ENCODE measurements at places on chromosomes 12 and 14.

DNA sequence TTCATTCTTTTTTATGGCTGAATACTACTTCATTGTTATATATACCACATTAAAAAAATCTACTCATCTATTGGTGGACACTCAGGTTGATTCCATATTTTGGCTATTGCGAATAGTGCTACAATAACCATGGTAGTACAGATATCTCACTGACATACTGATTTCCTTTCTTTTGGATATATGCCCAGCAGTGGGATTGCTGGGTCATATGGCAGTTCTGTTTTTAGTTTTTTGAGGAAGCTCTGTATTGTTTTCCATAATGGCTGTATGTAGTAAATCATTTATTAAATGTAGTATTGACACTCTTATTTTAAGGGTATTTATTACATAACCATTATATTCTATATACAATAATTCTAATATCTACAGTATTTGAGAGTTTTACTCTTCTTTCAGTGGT is 43.7 kb downstream of the PTCSC3 start:
- DNase-seq: no peak

GRCh38 chr12:30661210-30661609 is 34.5 kb downstream of the IPO8 start:
- no peak for DNase-seq

- DNase-seq: no peak
These were observed 20.7 kb downstream of the DTX1 start for GRCh38 chr12:113077057-113077858.

DNA sequence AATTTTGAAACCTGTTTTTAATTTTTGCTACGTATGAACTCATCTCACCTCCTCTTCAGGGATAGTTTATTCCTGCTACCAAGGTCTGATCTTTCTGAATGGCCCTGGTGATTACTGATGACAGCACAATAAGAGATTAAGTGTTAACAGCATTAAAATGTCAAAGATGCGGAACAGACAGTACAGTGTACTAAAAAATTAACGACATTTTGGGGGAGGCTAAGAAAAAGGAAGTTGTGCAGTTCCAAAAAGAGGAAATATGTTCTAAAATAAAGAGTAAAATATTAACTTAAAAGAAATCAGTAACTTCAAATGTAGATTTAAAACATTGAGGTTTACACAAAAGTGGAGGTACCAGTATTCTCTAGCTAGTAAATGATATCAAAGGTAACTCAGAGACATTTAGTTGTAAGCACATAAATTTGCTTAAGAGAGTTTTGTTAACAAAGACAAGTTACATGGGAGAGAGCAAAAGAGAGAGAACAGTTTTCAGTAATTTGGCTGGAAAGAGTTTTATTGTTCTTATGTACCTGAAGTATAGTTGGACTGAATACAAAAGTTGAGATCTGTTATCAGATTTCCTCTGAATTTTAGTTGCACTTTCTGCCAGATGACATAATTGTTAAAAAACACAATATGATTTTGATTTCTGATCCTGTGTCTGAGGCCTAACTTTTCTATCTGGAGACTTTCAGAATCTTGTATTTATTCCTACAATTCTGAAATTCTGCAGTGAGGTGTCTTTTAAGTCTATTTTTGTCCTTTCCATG is 4.2 kb upstream of the CLECL1 start:
- no peak for DNase-seq

DNA sequence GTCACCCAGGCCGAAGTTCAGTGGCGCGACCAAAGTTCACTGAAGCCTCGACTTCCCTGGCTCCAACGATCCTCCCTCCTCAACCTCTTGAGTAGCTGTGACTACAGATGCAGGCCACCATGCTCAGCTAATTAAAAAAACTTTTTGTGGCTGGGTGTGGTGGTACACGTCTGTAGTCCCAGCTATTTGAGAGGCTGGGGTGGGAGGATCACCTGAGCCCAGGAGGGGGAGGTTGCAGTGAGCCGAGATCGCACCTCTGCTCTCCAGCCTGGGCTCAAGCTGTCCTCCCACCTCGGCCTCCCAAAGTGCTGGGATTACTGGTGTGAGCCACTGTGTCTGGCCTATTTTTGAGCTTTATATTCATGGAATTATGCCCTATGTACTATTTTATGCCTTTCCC is 18.1 kb upstream of the RAD52 start:
- no peak for DNase-seq

GRCh38 chr14:68775614-68776126 is 17.2 kb downstream of the ZFP36L1 start:
- peak; percentile 10 for DNase-seq

- DNase-seq: no peak
These were observed 89.2 kb upstream of the TMEM260 start for GRCh38 chr14:56490379-56490778.

DNA sequence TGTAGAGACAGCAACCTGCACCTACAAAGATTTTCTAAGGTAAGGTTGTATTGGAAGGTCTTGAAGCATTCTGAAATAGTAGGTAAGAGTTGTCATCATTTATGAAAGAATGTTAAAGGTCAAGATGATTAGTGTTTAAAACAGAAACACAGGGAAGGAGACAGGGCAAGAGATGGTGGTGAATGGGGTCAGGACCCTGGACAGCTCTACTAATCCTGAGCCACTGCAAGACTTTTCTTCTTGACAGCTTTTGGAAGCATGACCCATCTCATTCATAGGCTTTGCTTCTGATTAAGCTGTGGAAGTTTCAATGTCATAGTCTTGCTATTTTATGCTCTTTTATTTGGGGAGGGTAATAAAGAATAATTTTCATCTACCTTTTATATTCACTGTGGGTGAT is 75.5 kb upstream of the CAND1 start:
- DNase-seq: no peak

- DNase-seq: no peak
These were observed 88.6 kb downstream of the NINJ2 start for GRCh38 chr12:574475-575128.

- DNase-seq: no peak
These were observed 23.6 kb upstream of the OR4K2 start for GRCh38 chr14:19851365-19851764.

DNA sequence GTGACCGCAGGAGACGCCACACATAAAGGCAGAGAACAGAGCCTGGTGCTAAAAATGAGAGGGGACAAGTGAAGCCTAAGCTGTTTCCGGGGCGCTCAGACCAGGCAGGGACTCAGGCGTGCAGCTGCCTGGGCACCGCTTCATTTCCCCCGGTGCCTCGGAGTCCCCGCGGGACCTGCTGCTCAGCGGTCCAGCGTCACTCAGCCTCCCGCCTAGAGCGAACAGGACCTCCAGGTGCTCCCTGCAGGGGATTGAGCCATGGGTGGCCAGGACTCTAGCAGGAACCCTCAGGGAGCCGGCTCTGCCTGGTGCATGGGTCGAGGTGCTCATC is 31.0 kb downstream of the CCDC85C start:
- DNase-seq: no peak

- no peak for DNase-seq
These were observed 15.4 kb downstream of the SYNE2 start for GRCh38 chr14:63867933-63868921.

DNA sequence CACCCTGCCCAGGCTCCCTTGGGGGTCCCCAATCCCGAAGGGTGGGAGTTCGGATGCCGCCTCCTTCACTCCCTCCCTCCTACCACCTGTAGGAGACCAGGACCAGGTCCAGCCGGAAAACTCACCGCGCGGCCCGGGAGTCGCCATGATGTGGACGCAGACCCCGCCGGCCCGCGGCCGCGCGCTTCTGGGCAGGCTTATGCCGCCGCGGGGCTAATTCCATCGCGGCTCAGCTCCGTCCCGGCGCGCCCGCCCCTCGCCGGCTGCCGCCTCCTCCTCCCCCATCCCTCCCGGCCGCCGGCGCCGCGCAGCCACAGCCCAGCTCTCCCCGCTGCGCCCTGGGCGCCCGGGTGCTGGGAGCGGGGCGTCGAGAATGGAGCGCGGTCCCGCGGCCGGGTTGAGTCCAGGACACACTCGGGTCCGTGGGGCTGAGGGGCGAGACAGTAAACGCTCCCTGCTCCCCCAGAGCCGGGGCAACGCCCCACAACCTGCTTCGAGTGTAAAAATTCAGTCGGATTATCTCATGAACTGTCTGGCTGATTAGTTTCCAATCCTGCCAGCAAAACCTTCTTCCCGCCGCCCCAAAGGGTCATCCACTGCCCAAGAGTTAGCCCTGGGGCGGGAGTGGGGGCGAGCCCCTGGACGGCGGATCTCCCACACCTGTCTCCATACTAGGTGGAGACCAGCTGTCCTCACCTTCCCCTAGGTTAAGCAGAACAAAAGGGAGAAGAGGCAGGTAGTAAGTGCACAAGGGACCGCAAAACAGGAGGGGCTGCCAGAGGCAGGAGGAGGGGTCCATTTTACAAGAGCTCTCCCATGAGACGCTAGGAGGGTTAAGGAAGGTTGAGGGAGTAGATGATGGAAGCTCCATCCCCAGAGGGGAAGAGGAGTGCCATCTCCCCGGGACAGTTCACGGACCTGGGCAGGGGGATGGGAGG is at the start of gene ANO2:
TSS of gene ANO2 (minus strand) at position 189 of the 938 bp plus-strand sequence. CDS start at position 147, 42 bp downstream.
- DNase-seq: no peak

GRCh38 chr14:53619691-53620231 is 336.9 kb downstream of the BMP4 start:
- no peak for DNase-seq

DNA sequence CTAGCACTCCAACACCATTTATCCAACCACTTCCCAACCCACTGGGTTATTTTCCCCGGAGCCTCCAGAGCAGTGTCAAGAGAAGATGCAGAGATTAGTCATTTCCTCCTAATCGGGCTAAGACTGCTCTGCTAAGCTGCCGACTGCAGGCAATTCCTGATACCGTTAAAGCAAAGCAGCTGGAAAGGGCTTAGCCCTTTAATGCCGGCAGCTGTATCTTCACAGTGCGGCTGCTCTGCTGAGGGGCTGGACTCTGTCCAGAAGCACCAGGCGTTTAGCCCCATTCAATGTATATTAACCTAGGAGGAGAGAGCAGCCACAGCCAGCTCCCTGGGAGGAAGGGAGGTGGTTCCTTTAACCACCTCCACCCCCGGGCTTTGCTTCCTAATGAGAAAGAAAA is 11.1 kb downstream of the AQP6 start:
- DNase-seq: no peak

- no peak for DNase-seq
These were observed 297.5 kb downstream of the NAV3 start for GRCh38 chr12:78128211-78128610.

DNA sequence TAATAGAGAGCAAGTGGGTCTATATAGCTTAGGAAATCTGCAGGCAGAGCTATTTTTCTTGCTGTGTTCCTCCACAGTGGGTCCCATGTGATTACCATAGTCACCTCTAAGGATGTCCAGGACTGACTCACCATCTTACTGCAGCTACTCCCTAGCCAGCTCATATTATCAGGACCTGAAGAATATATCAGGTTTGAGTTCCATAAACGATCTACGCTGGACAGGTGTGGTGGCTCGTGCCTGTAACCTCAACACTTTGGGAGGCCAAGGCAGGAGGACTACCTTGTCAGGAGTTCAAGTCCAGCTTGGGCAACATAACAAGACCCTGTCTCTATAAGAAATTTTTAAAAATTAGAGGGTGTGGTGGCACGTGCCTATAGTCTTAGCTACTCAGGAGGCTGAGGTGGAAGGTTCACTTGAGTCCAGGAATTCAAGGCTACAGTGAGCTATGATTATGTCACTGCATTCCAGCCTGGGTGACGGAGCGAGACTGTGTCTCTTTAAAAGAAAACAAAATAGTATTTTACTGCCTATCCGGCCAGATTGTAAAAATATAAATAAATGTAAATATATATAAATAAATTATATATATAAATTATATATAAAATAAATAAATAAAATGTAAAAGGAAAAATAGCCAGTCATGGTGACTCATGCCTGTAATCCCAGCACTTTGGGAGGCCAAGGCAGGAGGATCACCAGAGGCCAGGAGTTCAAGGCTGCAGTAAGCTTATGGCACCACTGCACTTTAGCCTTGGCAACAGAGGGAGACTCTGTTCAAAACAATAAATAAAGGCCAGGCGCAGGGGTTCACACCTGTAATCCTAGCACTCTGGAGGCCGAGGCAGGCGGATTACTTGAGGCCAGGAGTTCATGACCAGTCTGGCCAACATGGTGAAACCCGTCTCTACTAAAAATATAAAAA is 6.9 kb upstream of the SPRYD4 start:
- DNase-seq: no peak

- DNase-seq: no peak
These were observed 119.2 kb downstream of the NAV3 start for GRCh38 chr12:77949943-77950342.

GRCh38 chr12:24379861-24380521 is 430.5 kb upstream of the SOX5 start:
- DNase-seq: no peak

- no peak for DNase-seq
These were observed 293.6 kb downstream of the RMST start for GRCh38 chr12:97756066-97756666.

DNA sequence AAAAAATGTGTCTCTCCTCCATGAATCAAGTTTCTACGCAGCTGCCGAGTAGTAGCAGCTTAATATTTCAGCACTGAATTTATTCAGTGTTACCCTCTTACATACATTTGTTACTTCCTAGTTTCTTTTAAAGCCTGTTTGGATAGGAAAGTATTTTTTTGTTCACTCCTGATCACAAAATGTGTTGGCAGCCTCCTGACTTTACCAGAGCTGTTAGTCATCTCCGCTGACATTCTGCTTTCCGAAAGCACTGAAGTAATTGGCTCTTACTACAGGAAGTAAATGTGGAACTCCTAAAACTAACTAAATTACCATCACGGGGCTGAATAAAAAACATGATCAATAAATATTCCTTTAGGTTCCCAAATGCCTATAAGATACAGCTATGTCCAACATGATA is 225.5 kb downstream of the EPS8 start:
- DNase-seq: no peak

GRCh38 chr12:114700392-114701103 is 16.6 kb upstream of the TBX3 start:
- no peak for DNase-seq

GRCh38 chr12:105933671-105934665 is 204.8 kb downstream of the NUAK1 start:
- DNase-seq: no peak

GRCh38 chr14:100784523-100785337 is 41.2 kb upstream of the MEG3 start:
- DNase-seq: no peak

DNA sequence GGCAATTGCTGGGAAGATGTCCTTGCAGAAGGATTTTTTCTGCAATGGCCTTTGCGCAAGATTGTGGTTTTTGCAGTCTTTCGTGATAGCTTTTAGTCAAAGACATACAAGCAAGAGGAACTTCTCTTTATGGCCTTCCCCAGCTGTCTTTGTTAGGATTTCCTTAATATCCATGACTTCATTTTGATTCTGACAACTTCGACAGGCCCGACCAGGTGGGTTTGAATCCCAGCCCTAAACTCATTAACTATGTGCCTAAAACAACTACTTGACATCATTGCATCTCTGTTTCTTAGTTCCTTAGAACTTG is 13.3 kb upstream of the VRK1 start:
- DNase-seq: no peak

GRCh38 chr12:117878605-117879004 is 90.2 kb downstream of the KSR2 start:
- no peak for DNase-seq

GRCh38 chr14:96512602-96513397 is 10.6 kb downstream of the PAPOLA start:
- DNase-seq: no peak
